Activated T-helper 1 cell treated with anti-CD3 and anti-CD28 coated beads, Interleukin-12 subunit alpha, Interleukin-12 subunit beta, Interleukin-2, Interleukin-4 antibody, amounts not matched to agents 30 ng/mL and 10 ng/mL and 1 ng/mL, durations not matched to agents 14 hours and 24 hours and 36 hours (primary cell): ENCODE measurements at places on chromosomes 7 and 10. TPM values are rescaled to one million over a fixed set of nuclear protein-coding genes. Genes with fewer than 3 reads are reported as not detected.

DNA sequence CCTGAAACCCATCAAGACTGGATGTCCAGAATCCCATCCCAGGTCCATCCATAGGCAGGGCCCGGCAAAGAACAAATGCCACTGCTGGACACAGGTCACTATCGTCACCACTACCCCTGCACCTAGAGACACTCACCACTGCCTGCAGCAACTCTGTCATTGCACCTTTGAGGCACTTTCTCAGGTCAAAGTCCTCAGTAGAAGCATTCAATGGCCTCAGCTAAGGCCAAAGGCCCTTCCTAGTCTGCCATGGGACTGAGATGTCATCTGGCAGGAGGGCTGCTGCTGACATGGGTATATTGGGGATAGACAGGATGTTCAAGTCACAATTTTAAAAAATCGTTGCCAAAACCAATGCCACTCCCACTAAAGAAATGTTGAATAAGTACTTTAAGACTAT, 58.7 kb downstream of the GPAM start:
- DNase-seq = no peak

Gene SPDYE11
- not detected in 2 replicates for total RNA-seq

Gene FAM237B
- total RNA-seq = not detected in 2 replicates

DNA sequence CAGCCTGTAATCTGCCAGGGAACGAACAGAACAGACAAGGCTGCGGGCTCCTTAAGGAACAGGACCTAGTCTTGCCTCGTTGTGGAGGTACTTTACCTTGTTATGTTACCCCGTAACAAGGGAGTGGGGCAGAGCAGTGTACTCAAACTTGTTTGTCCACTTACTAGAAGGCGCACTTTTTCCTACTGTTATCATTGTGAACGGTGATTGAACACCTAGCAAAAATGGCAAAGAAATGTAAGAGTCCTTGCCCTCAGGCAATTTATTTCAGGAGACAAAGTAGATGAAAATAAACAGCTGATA, 620 bp upstream of the IMPDH1 start:
- no peak for DNase-seq

DNA sequence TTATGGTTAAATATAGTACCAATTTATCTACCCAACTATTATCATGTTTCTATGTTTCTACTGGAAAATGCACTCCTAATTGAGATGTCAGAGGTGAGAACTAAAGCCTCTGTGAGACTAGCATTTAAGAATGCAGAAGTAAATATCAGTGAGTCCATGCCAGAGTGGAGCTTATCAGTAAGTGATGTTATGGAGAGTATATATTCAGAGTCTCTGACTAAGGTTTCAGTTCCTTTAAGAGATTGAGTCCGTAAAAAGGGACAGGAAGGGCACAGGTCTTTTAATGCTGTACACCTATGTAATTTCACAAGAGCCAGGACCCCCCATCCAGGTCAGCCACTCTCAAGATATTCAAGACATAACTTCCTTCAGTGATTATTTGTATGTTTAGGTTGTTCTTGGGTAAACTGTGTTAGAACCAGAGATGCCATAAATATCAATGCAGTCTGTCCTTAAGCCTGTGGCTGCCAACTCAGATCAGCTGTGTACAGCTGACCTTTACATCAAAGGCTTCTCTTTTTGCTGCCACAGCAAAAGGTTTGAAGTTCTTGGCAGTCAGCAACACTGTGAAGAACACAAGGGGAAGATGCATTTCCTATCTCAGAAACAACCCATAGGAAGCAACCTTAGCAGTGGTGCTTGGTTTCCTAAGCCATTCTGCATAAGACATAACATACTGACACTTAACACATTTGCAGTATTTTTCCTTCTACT, 244.8 kb downstream of the BICC1 start:
- no peak for DNase-seq

Gene GIMAP6
- 38.7 and 41.3 TPM in 2 replicates for total RNA-seq

GRCh38 chr10:125840955-125841354, 17.6 kb downstream of the BCCIP start:
- no peak for DNase-seq

- no peak for DNase-seq
Observed at GRCh38 chr10:19931894-19932590, 115.8 kb downstream of the PLXDC2 start.

- no peak for DNase-seq
Observed at GRCh38 chr7:130639388-130639787, 29.2 kb downstream of the COPG2 start.

GRCh38 chr10:8803992-8804391, 749.5 kb downstream of the GATA3 start:
- DNase-seq = no peak

- DNase-seq = no peak
Observed at GRCh38 chr7:148609045-148609725, 18.6 kb downstream of the C7orf33 start.

- DNase-seq = no peak
Observed at GRCh38 chr10:123381224-123381623, 227.0 kb downstream of the BUB3 start.

GRCh38 chr7:2887816-2888215, 43.7 kb upstream of the GNA12 start:
- DNase-seq = no peak

DNA sequence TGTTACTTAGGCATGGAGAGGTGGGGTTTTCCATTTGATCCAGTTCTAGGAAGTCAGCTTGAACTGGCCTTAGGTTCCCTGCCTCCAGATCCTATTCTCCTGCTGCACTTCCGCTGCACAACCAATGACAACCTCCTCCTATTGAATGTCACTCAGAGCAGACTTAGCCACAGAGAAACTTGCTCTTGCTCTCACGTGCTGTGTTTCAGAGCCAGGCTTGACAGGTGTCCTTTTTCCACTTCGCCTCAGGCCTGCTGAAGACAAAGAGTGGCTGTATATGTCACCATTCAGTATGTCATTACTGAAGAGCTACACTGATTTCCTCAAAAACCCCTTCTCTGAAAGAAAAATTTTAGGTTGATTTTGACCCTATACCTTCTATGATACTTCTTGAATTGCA, 115.4 kb upstream of the ETV1 start:
- no peak for DNase-seq

GRCh38 chr10:84204122-84204521, 9.8 kb downstream of the CDHR1 start:
- DNase-seq = no peak

DNA sequence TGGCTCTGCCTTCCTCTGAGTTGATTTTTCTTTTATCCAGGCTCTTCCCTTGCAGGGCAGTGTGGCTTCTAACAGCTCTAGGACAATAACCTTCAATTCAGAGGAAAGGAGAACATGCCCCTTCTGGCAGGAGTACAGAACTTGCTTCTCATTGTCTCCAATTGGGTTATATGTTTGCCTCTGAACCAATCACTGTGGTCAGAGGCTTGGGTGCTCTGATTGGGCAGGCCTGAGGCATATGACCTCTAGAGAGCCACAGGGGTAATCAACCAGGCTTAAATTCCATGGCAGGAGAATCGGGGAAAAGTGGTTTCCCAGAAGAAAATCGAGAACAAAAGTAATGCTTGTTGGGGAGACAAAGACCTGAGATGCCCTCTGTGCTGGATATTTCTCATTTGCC, 240.0 kb downstream of the REEP3 start:
- DNase-seq = no peak

DNA sequence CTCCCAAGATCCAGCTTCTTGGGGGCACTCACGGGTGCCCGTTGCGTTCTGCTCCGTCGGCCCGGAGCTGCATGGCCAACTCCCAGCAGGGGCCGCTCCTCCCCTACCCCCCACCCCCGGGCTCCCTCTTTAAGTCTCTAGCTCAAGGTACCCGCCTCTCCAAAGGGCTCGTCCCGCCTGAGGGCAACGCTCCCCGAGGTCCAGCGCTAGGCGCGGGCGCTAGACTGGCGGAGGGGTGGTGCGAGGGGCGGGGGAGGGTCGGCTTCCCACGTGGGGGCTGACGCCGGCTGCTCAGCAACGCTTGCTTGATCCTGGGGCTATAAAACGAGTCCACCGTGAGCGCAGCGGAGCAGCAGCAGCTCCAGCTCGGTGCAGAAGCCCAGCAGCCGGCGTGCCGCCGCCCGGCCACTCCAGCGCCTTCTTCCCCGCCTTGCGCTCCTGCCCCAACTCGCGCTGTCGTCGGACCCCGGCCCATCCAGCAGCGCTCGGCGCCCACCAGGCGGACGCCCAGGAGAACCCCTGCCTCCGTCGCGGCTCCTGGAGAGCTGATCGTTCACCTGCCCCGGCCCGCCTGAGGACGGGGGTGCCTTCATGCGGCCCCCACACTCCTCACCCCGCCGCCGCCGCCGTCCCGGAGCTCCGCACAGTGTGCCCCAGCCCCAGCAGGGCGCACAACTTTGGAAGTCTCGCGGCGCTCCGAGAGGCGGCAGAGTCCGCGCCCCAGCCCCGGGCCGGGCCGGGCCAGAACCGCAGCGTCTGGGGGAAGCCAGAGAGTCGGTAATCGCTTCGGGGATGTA, at the start of gene ADRA2A:
TSS of gene ADRA2A (plus strand) at position 348 of the 797 bp plus-strand sequence. CDS start 968 bp downstream, outside the sequence.
- no peak for DNase-seq

Gene BAMBI
- 0.23 and 0.81 TPM in 2 replicates for total RNA-seq

GRCh38 chr10:22652988-22653481, 61.3 kb downstream of the PIP4K2A start:
- DNase-seq = no peak

- no peak for DNase-seq
Observed at GRCh38 chr7:139482122-139482521, 1.4 kb downstream of the KLRG2 start.

DNA sequence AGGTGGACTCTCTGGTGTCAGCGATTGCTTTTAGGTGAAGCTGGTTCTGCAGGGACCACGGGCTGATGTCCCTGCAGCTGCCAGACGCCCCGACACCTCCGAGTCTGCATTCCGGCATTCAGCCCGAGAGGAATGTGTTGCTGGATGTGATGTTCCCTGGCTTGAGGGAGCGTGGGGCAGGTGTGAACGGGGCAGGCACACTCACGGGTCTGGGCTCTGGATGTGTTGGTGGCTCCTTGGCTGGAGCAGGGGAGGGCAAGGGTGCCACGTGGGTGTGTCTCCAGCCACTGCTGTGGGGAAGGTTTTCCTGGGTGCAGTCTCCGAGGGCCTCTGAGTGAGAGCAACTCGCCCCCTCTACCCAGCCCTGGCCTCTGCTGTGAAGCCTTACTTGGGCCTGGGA, 140.5 kb downstream of the CAMK1D start:
- no peak for DNase-seq

GRCh38 chr10:78220781-78221180, 187.1 kb downstream of the RPS24 start:
- DNase-seq = no peak

Gene C10orf62
- not detected in 2 replicates for total RNA-seq

Gene STEAP4
- 0.99 and 1.1 TPM in 2 replicates for total RNA-seq

DNA sequence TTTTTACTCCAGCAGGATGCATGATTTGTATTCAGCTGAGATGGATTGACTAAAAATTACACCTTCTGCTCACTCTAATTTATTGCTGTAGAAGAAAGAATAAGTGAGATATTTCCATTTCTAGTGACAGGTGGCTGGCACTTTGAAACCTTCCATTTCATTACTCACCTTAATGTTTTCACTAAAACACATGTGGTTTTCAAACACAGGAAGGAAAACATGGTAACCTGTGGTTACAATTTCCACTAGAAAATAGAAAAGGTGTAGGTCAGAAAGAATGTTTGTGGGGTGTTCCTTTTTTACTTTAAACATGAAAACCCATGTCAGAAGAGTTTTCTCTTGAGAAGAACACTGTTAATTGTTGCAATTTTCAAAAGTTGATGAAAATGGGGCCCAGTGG, 12.0 kb upstream of the PRKCQ start:
- no peak for DNase-seq

Gene ZNF746
- 27.7 and 28.1 TPM in 2 replicates for total RNA-seq

Gene CAPZA2
- 143 and 165 TPM in 2 replicates for total RNA-seq

DNA sequence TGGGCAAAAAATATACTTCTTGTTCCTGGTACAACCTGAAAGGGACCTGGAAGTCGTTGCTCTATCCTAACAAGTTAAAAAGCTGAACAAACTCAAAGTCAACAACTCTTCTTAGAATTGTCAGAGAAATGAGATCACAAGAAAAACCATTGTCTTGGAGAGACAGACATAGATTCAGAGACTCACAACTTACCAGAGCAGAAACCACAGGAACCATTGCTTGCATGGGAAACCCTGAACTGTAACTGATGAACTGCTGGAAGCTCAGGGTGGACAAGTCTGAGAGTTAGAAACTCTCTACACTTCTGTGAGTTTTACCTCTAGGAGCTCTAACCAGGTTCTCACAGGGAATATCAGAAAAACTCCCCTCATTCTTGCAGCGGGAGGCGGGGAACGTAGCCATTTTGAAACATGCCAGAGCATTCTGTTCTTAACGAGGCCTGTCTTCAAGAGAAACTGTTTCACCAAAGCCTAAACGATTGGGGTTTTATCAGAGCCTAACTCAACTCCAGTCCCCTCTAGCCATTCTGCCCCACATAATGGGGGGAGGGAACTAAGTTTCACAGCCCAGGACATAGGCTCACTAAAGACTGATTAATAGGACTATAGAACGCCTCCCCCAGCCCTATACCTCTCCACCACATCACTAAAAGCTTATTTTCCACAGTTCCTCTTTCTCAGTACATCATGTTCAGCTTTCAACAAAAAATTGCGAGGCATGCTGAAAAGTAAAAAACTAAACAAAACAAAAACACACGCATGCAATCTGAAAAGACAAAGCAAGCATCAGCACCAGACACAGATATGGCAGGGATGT, 12.0 kb upstream of the GSDME start:
- DNase-seq = no peak

Gene ADIRF
- total RNA-seq = not detected in 2 replicates

- DNase-seq = no peak
Observed at GRCh38 chr10:50497758-50498157, 126.0 kb downstream of the SGMS1 start.

Gene ZC3HAV1L
- 29.6 and 31.5 TPM in 2 replicates for total RNA-seq

GRCh38 chr10:20911626-20912025, 14.5 kb upstream of the NEBL start:
- no peak for DNase-seq

Gene ZNF25
- 6.4 and 8.1 TPM in 2 replicates for total RNA-seq

Gene SORBS1
- total RNA-seq = 0.59 and 0.73 TPM in 2 replicates

Gene GARIN1A
- 0.73 and 1.0 TPM in 2 replicates for total RNA-seq

Gene ZNF365
- total RNA-seq = not detected in 2 replicates

GRCh38 chr10:68348265-68348741, 15.6 kb upstream of the PBLD start:
- peak; percentile 10 for DNase-seq

DNA sequence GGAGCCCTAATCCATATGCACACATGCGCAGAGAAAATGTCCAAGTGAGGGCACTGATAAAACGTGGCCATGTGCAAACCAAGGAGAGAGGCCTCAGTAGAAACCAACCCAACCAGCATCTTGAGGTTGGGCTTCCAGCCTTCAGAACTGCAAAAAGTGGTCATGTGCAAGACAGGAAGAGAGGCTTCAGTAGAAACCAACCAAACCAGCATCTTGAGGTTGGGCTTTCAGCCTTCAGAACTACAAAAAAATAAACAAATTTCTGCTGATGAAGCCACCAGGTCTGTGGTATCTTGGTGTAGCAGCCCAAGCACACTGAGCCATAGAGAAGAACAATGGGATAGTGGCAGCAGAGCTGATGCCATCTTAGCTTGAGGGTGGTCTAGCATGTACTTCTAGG, 371.5 kb downstream of the CALN1 start:
- DNase-seq = no peak
